ENCODE measurements at places on chromosomes 1 and 21. TPM values are rescaled to one million over a fixed set of nuclear protein-coding genes. Genes with fewer than 3 reads are reported as not detected.

Gene ZNF683
- total RNA-seq = not detected

Gene KIAA1614
- total RNA-seq = 9.2 TPM

Gene C1orf94
- total RNA-seq = not detected

Gene ALPL
- 7.2 TPM for total RNA-seq

Gene EPHA10
- not detected for total RNA-seq

Gene DMBX1
- not detected for total RNA-seq

Gene SPATA45
- not detected for total RNA-seq

Gene ACOT11
- 0.59 TPM for total RNA-seq

Gene CORT
- 0.50 TPM for total RNA-seq

Gene KDF1
- 1.3 TPM for total RNA-seq

Gene SH2D2A
- 0.34 TPM for total RNA-seq

Gene GPN2
- total RNA-seq = 8.7 TPM

Gene KLHDC7A
- total RNA-seq = not detected

Gene MUTYH
- total RNA-seq = 18.1 TPM

Gene GBP3
- total RNA-seq = 4.6 TPM

Gene CHI3L1
- 0.59 TPM for total RNA-seq

Gene DNAJC28
- 1.5 TPM for total RNA-seq

Gene RAP1GAP
- not detected for total RNA-seq

Gene SLC30A2
- not detected for total RNA-seq

Gene ANXA9
- 0.30 TPM for total RNA-seq

Gene ESPN
- not detected for total RNA-seq

Gene NUAK2
- 6.1 TPM for total RNA-seq

Gene GBP5
- not detected for total RNA-seq

Gene MFSD2A
- total RNA-seq = 4.0 TPM

Gene MATN1
- total RNA-seq = not detected

All from bronchus fibroblast of lung (primary cell).